Astrocyte of the spinal cord (primary cell): ENCODE measurements at places on chromosomes 11 and 22.

- DNase-seq, result no peak
Measured at GRCh38 chr22:50626314-50626849, 1.6 kb downstream of the ARSA start.

GRCh38 chr11:81819462-81819861, 914.2 kb downstream of the FAM181B start:
- DNase-seq, result no peak

DNA sequence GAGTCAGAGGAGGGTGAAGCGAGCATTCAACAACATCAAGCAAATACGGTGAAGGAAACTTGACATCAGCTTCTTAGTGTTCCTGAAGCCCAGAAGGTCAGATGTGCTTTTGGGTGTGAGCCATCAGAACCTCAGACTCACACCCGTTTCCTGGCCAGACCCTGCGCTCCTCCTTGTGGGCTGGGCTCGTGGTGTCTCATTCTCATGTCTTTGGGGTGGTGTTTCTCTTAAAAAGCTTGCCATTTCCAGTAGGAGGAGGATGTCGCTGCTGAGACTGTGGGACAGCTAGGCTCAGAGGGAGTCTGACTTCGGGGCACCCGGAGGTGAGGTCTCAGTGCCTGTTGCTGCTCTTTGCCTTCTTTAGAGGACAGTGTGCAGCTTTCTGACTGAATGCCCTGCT, 24.2 kb downstream of the PPFIBP2 start:
- no peak for DNase-seq

DNA sequence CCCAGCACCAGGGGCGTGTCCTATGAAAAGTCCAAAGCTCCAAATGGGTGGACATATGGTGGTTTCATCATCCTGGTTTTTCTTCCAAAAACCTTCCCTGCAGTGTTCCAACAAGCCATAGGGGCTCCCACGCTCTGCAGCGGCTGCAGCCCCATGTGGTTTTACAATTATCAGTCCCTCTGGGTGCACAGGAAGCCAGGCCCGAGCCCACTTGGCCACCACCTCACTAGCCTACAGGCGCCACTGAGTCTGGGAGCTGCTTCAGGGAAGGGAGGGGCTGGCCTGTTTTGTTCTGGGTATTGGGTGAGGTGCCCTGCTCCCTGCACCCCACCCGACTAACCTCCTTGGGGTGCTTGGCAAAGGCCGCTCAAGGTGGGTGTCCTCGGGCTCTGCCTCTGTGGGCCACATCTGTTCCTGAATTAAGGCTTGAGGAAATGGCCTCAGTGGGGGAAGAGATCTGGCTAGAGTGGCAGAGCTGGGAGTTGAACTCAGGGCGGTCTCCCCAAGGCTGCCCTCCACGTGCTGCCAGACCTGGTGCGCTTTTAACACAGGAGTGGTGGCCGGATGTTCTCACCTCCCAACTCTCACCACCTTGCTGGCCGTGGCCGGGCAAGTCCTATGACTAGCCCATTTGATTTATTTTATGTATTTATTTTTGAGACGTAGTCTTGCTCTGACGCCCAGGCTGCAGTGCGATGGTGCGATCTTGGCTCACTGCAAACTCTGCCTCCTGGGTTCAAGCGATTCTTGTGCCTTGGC, 5.3 kb upstream of the CDC42BPG start:
- no peak for DNase-seq

DNA sequence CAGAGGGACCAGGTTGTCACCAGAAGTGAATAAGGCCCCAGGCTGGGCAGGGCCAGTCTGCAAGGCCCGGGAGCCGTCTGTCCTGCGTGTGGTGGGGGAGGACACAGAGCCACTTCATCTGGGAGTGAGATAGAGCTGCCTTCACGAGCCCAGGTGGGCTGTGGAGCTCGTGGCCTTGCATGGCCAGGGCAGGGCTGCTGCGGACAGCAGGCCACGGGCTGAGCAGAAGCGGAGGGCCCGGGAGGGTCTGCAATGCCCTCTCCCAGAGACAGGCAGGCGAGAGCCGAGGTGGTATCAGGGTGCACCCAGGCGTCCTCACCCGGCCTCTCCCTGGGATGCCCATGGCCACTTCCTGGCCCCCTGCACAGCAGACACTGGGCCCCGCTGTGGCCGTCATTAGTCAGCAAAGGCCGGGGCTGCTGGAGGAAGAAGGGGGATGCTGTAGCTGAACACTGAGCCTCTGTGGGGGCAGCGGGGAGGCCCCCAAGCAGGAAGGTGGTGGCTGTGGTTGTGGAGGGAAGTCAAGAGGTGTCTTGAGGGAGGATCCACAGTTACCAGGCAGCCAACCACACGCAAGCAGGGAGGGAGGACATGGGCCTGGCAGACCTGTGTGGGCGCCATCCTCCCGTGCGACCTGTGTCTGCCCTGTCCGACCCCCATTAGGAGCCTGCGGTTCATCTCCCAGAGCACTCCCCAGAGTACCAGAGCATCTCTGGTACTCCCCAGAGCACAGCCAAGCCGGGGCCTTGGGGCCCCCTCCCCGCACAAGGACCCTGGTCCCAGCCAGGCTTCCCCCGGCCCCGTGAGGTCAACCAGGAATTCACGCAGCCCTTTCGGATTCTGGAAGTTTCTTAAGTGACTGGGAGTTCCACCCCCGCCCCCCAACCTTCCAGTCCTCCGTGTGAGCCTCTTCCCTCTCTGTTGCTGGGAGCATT, 1109.5 kb downstream of the BRD1 start:
- no peak for DNase-seq

- no peak for DNase-seq
Measured at GRCh38 chr11:62792202-62792575, 383 bp upstream of the TMEM223 start.

- DNase-seq, result no peak
Measured at GRCh38 chr11:19816817-19817216, 104.2 kb downstream of the NAV2 start.

- DNase-seq, result peak; percentile 86
Measured at GRCh38 chr11:126547161-126547560, 191.7 kb downstream of the ST3GAL4 start.

- DNase-seq, result no peak
Measured at GRCh38 chr22:25027043-25027906, 74.8 kb downstream of the KIAA1671 start.

GRCh38 chr11:106679581-106679980, 338.7 kb downstream of the GUCY1A2 start:
- no peak for DNase-seq

DNA sequence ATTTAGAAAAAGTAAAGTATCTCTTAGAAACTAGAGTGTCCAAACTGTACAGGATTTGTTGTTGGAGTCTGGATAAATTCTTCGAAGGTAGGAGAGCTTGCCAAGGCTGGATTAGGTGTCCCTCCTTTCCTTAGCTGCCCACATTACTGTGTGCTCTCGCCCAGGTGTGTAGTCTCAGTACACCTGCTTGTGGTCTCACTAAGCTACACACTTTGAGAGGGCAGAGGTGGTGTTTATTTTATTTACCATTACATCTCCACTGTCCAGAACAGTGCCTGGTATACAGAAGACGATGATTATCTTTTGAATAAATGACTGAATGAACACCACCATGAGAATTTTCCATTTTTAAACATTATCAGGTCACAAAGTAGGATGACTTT, 36.5 kb downstream of the VSIG10L2 start:
- DNase-seq, result no peak

GRCh38 chr11:65977621-65978390, 16.3 kb downstream of the SART1 start:
- no peak for DNase-seq

DNA sequence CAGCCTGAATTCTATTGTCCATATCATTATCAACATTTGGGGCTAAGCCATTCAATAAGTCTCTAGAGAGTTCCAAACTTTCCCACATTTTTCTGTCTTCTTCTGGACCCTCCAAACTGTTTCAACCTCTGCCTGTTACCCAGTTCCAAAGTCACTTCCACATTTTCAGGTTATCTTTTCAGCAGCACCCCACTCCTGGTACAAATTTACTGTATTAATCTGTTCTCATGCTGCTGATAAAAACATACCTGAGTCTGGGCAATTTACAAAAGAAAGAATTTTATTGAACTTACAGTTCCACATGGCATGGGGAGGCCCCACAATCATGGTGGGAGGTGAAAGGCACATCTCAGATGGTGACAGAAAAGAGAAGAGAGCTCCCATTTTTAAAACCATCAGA, 5.8 kb downstream of the OR5AK2 start:
- no peak for DNase-seq

DNA sequence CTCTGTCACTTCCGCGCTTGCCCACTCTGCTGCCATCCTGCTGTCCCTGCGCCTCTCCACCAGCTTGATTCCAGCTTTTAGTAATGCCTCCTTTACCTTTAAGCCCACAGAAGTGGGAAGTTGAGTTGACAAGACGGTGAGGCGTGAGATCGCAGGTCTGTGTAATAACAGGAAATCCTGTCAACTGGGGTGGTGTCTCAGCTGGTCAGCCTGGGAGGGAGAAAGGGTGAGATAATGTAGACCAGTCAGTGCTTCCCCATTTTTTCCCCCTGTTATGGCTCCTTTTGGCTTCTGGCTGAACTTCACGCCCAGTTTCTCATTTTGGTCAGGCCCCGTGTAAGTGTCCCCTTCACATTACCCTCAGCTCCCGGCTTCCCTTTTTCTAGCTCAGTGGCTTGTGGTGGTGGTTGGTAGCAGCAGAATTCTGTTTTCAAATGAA, 98.9 kb downstream of the TRAF6 start:
- no peak for DNase-seq

GRCh38 chr22:42931421-42932196, 74.5 kb upstream of the ARFGAP3 start:
- no peak for DNase-seq

DNA sequence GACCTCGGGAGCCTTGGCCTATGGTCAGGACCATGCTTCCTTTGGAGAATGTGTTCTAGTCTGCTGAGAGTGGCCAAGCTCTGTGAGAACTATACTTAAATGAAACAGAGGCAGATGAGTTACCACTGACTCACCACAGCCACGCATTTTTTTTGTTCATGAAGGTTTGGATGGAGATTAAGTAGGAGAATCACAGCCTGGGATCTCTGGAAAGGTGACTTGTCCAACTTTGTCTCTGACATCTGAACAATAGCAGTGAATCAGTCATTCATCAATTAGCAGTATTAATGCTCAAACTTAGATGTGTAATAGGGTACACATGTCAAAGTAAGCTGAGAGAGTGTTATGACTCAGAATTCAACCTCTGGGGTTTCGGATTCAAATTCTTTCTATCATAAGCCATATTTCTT, 100.7 kb upstream of the ANO3 start:
- peak; percentile 87 for DNase-seq

DNA sequence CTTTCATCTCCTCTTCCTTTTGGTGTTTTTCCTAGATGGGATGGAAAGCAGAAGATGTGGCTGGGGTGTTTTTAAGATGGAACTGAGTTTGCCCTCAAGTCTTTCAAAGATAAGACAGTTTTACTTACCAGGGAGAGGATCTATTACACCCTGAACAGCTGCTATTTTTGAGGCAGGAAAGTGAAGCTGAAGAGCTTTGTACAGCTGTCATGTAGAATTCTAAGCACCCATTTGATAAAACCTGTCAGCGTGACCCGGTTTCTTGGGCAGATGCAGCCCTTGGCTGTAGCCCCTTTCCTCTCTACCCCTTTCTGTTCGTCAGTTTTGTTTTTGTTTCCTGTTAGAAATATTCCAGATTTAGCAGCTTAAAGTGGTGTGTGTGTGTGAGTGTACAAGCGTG, 35.2 kb downstream of the FAT3 start:
- DNase-seq, result no peak

GRCh38 chr22:30240541-30241417, 5.8 kb downstream of the LIF start:
- no peak for DNase-seq

GRCh38 chr11:130112071-130112830, 42.6 kb downstream of the APLP2 start:
- peak; percentile 34 for DNase-seq

DNA sequence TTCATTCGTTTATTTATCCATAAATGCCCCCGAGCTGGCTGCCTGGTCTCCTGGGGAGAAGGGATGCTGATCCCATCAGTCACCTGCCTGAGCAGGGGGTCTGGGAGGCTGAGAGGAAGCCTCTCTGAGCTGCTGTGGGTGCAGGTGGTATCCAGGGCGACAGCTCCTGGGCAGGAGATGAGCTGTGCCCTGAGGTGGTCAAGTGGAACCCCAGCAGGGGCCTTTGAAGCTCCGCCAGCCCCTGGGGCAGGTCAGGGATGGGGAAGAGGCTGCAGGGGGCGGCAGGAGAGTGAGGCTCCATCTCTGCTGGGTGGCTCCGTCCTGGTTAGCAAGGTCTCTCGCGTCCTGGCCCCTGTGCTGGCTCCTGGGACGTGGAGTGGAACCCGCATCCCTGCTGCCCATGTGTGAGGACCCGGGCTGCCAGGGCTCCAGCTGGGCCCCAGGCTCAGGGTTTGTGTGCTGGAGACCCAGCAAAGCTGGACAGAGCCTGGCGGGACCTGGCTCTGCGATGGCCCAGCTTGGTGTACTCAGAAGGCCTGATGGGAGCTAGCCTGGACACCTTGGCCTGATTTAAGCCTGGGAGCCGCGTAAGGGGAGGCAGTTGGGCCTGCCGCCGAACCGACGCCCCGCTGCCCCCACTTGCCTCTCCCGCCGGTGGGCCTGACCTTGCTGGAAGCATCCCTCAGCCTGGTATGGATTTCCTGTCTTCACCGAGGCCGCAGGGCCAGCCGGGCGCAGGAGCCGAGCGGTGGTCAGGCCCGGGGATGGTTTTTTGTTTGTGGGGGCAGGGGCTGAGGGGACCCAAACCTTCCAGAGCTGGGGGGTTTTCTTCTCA, 44.5 kb downstream of the RTN4R start:
- no peak for DNase-seq

DNA sequence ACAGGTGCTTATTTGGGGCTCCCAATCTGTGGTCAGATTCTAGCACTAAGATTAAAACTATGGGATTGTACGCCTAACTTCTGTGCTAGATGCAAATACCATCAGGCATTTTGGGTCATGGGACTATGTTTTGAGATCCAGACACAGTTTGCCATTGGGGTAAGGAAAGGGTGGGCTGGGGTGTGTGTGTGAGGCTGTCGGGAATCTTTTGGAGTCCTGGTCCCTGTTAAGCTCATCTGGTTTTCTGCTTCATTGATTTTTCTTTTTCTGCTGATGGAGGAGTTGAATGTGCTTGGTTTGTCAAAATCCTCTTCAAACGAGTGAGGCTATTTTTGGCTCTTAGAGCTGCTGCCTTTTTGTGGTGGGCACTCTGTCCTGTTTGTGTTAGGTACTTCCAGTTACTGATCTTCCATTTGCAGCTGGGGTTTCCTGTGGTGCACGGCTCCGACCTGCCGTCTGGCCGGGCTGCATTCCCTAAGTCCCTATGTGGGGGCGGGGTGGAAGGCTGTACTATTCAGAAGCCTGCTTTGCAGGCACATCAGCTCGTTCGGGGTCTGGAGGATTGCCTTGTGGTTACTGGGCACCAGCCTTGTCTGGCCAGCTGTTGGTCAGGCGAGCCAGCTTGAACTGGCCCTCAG, 2.9 kb downstream of the BCR start:
- peak; percentile 76 for DNase-seq

GRCh38 chr11:46711303-46711702, 7.7 kb upstream of the F2 start:
- peak; percentile 27 for DNase-seq

GRCh38 chr11:59899532-59899931, 20.9 kb downstream of the OOSP3 start:
- no peak for DNase-seq
